ENCODE measurements at places on chromosomes 11 and 22.

- no peak for DNase-seq
Measured at GRCh38 chr11:2451336-2451735, 6.5 kb downstream of the KCNQ1 start.

DNA sequence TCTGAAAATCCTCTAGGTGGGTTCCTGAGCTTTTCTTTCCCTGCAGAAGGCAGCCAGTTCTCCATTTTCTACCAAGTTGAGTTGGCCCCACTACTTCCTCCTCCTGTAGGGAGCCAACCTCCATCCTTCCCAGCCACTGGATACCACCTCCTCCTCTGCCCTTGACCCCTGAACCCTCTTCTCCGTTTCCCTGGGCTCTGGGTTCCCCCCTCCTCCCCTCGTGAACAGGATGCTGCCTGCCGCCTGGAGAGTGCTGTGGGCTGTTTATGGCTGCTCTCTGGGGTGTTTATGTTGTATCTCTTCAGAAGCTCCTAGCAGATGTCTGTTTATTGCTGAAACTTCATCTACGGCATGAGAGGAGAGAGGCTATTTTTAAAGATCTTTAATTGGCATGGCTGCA is 8.6 kb downstream of the MICAL2 start:
- no peak for DNase-seq

DNA sequence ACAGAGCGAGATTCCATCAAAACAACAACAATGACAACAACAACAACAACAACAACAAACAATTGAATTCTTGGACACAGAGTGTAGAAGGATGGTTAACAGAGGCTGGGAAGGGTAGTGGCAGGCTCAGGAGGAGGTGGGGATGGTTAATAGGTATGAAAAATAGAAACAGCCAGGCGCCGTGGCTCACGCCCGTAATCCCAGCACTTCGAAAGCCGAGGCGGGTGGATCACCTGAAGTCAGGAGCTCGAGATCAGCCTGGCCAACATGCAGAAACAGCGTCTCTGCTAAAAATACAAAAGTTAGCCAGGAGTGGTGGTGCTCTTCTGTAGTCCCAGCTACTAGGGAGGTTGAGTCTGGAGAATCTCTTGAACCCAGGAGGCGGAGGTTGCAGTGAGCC is 122.9 kb upstream of the GRIA4 start:
- DNase-seq: no peak

DNA sequence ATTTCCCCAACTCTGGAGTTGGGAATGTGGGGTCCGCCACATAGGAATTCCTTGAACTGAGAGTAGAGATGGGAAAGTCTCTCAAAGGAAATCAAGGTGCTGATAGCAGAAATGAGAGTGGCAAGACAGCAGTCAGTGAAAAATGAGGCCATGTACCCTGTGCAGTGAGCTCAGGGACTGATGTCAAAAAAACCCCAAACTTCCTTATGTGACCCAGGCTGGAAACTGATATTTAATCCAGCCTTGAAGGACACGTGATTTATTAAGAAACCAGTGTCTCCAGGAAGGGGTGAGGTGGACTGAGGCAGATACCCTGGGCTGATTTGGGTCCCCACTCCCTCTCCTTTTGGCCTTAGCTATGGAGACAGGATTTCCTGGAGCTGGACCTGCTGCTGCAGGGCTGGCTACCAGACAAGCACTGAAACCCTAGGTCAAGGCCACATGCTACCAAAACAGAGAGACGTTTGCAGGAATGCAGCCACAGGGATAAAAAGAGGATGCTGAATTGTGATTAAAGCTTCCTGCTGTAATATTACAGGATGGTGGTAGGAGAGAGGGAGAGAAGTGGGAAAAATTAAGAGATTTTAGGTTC is 25.3 kb upstream of the FCHSD2 start:
- no peak for DNase-seq

DNA sequence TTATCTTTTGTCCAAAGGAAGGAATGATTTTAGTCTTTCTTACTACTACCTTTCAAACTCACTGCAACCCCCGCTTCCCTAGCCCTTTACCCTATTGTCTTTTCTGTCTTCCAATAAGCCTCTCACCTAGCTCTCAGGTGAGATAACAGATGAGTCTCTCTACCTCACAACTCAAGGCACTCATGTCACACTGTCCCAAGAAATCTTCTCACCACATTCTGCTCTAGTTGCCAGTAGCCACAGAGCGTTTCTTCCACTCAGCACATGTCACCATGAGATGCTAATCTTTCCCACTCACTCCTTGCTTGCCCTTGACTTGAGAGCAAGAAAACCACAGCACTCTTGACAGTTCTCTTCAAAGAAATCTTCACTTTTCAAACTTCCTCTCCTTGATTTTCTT is 32.7 kb upstream of the TMEM41B start:
- no peak for DNase-seq

DNA sequence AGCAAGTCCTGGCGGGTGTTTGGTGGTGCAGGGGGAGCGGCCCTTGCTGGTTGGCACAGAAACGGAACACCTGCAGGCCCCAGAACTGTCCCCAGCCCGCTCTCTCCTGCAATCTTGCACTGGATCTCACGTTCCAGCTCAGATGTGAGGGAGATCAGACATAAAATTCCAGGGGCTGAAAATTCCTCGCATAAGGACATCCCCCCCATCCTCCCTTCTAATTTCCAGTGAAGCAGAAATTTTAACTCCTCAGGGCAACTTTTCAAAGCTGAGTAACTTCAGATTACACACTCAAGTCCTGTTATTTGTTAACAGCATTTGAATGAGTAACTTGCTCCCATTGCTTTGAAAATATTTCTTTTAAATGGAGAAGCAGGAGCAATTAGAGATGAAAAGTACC is 40.3 kb upstream of the RASSF10 start:
- DNase-seq: no peak

- no peak for DNase-seq
Measured at GRCh38 chr11:26063915-26064314, 268.0 kb upstream of the ANO3 start.

- DNase-seq: no peak
Measured at GRCh38 chr22:24104307-24105012, 76.8 kb upstream of the SUSD2 start.

DNA sequence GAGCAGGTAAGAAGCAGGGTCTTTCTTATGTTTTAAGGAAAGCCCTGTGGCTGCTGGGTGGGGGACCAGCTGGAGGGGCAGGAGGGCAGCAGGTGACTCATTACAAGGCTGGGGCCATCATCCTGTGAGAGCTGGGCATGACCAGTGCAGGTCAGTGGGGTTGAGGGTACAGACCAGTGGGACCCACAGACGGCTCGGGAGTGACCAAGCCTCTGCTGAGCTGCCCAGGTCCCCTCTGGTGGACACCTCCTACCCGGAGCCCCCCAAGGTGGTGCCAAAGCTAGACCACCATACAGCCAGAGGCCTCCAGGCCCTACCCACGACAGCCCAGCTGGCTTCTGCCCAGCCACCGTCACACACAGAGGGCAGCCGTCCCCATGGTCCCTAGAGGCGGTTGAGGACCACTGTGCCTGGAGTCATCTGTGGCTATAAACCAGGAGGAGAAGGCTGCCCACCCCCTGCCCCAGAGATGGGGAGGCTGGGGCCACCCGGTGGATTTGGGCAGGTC is 670 bp downstream of the MYEOV start:
- no peak for DNase-seq

DNA sequence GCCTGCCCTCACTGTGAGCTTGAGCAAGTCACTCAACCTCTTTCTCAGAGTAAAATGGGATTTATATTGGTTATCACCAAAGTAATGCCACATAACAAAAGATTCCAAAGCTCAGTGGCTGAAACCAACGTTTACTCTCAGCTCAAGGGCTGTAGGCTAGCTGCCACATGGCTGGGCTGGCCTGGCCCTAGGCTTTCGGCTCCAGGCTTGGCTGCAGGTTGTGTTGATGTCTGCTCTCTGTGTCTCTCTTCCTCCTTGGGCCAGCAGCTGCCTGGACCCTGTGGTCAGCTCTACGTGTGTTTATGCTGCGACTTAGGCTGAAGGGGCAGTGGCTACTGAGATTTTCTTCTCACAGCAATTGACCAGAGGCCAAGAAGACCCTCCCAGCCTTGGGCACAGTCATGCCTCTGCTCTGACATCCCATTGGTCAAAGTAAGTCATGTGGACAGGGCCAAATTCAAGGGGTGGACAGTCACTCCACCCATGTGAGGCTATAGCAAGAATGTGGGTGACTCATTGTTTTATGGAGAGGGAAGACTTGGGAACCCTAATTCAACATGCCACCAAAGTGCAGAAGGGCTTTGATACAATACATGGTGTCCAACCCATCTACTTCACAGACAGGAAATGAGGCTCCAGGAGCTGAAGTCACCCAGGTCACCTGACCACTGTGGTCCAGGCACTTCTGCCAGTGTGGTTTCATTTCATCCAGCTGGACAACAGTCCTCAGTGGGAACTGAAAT is 90.6 kb downstream of the TSPAN18 start:
- DNase-seq: no peak

DNA sequence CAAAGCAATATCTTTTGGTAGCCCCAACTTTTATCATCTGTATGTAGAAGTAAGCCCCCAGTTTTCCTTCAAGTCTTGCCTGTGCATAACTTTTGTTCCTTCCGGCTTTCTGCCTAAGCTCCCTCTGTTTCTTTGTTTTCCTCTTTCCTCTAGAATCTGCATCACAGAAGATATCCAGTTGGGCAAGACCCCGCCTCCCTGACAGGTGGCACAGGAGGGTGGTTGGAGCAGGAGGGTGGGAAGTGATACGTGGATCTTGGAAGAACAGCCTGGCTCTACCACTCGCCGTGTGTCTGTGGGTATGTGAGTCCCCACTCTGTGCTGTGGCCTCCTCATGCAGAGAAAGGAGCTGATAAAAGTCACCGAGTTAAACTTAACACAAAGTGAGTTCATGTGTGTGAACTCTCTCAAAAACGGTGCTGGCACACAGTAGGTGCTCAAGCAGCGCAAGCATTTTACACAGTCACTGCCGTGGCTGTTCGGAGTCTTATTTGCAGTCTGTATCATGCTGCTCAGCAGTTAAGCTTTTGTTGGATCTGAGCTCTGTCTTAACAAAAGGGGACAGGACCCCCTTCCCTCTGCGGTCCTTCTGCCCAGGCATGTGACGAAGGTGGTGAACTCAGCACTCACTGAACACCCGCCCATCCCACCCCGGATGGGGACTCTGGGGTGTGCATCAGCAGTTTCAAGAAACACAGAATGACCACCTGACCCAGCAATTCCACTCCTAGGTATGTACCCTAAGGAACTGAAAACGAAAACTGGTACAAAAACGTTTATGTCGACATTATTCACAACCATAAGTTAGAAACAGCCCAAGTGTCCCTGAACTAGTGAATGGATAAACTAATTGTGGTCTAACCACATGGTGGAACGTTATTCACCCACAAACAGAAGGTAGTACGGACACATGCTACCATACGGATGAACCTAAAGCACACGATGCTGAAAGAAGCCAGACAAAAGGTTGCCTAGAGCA is 249.1 kb downstream of the CTTN start:
- no peak for DNase-seq

GRCh38 chr22:22103078-22103875 is 120.7 kb upstream of the TOP3B start:
- DNase-seq: no peak

- DNase-seq: no peak
Measured at GRCh38 chr11:66419825-66420224, 1.0 kb upstream of the NPAS4 start.

DNA sequence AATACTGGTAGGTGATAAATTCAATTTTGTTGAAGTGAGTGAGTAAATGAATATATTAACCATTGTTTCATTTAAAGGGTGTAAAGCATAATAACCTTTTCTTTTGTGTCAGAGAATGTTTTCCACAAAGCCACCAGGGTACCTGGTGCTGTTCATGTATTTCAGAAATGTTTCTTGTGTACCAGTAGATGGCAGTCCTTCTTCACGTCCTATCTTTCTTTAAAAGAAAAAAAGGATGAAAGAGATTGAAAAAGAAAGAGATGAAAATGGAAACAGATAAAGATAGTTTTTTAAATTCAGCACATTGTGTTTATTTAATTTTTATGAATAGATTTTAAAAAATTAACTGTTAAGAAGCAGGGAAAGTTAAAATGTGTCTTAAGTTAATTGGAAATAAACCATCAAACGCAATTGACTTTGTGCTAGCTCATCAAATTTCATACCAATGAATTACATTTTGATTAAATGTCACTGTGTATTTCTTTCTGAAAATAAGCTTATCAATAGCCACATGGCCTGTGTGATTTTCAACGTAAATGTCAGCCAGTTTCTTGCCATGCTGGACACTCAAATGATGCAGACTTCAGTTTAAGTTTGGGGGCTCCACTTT is 65.5 kb upstream of the CHORDC1 start:
- no peak for DNase-seq

- no peak for DNase-seq
Measured at GRCh38 chr11:134888821-134889220, 476.8 kb upstream of the B3GAT1 start.

GRCh38 chr22:47872761-47873535 is 1110.5 kb downstream of the TBC1D22A start:
- no peak for DNase-seq

DNA sequence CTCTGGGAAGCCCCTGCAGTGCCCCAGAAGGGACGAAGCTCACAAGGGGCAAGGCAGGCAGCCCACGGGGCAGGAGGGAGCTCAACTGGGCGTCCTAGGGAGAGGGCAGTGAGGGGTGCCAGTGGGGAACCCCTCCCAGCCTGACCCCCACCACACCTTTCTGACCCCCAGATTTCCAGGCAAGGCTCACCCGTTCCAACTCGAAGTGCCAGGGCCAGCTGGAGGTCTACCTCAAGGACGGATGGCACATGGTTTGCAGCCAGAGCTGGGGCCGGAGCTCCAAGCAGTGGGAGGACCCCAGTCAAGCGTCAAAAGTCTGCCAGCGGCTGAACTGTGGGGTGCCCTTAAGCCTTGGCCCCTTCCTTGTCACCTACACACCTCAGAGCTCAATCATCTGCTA is 15.7 kb downstream of the CD5 start:
- DNase-seq: no peak

GRCh38 chr11:94127638-94128037 is 1.0 kb upstream of the PANX1 start:
- DNase-seq: no peak

DNA sequence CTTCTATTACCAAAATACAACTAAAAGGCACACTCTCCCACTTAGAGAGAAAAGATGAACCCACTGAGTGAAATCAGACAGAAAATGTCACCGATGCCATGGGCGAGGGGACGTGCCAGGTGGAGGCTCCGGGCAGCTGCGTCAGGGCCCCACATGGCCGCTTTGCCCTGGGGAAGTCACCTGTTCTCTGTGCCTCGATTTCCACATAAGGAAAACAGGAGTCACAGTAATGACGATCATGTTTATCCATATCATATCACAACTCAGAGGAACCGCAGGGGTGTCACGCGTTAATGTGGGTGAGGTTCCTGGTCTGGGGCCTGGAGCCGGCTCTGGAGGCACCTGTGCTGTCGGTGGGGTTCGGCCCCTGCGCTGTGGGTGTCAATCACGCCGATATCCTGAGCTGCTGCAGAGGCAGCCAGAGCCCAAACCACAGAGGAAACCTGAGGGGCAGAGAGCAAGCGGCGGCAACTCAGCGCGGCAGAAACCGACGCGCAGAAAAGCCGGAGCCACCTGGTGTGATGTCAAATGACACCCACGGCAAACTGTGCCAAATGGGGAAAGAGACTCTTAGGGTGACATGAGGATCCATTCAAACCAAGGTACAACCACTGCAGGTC is 243.7 kb downstream of the BRD1 start:
- no peak for DNase-seq

- DNase-seq: no peak
Measured at GRCh38 chr11:105942921-105943320, 79.1 kb downstream of the MSANTD4 start.
